CD14-positive monocyte (primary cell): ENCODE measurements at places on chromosomes 1 and 21.

- DNase-seq: peak; percentile 78
Observed at GRCh38 chr21:29287383-29287782, 11.3 kb upstream of the BACH1 start.

DNA sequence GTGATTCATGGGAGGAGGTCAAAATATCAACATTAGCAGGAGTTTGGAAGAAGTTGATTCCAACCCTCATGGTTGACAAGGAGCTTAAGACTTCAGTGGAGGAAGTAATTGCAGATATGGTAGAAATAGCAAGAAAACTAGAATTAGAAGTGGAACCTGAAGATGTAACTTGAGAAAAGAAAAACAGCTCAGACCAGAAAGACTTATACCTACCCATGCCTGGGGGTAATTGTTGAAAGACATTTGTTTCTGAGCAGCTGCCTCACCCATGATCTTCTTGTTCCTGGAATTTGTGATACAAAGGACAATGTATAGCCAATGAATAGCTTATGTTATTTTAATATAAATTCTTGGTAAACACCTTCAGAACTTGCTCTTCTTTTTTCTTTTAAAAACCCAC is 128.6 kb downstream of the LRIG2 start:
- DNase-seq: no peak

GRCh38 chr1:212149566-212149965 is 114.0 kb downstream of the DTL start:
- DNase-seq: no peak

- DNase-seq: no peak
Observed at GRCh38 chr1:37995751-37996345, 6.0 kb upstream of the SF3A3 start.

DNA sequence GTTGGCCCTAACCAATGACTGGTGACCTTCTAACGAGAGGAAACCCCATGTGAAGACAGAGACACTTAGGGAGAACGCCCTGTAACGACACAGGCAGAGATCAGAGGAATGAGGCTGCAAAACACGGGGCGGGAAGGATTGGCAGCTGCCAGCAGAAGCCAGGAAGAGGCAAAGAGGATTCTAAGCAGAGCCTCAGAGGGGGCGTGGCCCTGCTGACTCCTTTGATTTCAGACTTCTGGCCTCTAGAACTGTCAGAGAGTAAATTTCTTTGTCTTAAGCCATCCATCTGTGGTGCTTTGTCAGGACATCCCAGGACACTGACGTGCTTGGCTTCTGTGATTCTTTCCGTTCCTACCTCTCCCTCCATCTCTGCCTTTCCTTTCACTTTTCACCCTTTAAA is 79.3 kb downstream of the SH3BGR start:
- no peak for DNase-seq

GRCh38 chr1:27383039-27383605 is at the start of gene CD164L2:
Gene CD164L2, minus strand, starts transcription at chr1:27383333. Its CDS starts 94 bp downstream, at chr1:27383239.
- no peak for DNase-seq

GRCh38 chr1:66532798-66533783 is 862 bp upstream of the SGIP1 start:
- no peak for DNase-seq

GRCh38 chr1:76303340-76303717 is 228.8 kb downstream of the ST6GALNAC3 start:
- DNase-seq: no peak

DNA sequence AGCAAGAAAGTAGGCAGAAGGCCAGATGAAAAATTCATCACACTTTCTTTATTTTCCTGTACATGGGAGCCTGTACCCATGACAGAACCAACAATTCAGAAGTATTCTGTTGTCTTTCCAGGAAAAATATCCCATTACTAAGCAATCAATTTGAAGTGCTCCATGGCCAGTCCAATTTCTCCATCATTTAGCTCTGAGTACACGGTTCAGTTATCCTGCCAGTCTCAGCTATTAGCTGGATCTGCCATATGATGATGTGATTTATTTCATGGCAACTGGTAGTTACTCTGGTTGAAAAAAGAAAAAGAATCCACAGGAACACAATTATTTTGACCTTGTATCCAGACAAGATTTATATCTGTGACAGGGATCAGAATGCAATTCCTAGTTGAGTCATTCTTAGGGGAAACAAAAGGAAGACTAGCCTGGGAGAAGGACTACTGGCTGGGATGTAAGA is 70.6 kb upstream of the GORAB start:
- DNase-seq: no peak

GRCh38 chr1:73218995-73219546 is 936.7 kb upstream of the NEGR1 start:
- no peak for DNase-seq

DNA sequence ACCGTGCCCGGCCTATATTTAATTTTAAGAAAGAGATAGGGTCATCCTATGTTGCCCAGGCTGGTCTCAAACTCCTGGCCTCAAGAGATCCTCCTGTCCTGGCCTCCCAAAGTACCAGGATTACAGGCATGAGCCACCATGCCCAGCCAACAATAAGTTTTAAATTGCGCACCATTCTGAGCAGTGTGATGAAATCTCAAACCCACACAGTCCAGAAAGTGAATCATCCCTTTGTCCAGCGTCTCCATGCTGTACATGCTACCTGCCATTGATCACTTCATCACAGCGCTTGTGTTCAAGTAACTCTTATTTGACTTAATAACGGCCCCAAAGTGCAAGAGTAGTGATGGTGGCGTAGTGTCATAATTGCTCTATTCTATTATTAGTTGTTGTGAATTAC is 75.4 kb downstream of the APP start:
- DNase-seq: no peak

DNA sequence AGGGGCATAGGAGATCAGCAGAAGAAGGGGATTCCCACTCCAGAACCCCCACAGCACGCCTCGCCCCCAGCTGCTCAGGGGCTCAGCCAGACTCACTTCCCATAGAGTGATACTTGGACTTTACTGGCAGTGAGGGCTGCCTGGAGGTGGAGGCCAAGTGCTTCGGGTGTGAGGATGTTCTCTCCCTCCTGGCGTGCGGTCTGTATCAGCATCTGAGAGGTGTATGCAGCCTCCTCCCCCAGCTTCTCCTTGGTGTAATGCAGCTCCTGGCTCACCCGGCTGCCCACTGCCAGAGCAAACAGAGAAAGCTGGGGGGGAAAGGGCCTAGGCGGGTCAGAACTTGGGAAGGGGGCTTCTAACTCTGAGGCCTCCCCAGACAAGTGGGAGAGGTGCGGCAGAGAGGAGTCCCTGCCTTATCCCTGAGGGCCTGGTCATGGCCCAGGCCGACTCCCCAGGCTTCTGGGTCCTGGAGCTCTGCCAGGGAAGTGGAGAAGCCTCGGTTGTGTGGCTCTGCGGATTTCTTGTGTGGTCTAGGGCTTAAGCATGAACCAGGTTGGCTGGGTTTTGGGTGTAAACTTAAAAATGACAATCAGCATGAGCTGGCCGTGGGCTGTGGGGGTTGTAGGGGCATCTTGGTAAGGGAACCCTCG is 10.9 kb downstream of the PTCH2 start:
- no peak for DNase-seq

DNA sequence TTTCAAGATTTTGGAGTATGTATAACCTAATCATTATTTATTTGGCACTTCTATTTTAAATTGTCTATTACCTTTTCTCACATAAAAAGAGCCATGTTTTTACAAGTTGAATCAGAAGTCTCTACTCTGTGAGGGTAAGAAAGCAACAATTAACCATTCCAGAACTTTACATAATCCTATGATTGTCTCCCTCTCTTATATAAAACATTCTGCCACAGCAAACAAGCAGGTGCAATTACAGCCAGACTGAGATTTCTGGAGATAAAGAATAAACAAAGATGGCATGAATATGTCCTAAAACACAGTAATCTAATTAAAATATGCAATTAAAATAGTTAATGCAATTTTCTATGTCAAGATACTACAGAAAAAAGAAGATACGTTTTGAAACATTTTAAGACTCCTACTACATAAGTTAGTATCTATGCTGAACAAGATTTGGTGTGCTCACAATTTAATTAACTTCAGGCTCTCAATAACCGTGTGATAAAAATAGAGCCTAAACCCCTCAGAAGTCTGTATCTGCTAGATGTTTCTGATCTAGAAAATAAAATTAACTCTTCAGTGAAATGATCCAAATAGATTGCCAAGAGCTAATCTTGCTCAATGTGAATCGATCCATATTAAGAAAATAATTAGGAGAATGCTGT is 13.7 kb upstream of the TMPRSS15 start:
- DNase-seq: no peak
